SJCRH30 (cell line): ENCODE measurements at places on chromosomes 13 and 19.

DNA sequence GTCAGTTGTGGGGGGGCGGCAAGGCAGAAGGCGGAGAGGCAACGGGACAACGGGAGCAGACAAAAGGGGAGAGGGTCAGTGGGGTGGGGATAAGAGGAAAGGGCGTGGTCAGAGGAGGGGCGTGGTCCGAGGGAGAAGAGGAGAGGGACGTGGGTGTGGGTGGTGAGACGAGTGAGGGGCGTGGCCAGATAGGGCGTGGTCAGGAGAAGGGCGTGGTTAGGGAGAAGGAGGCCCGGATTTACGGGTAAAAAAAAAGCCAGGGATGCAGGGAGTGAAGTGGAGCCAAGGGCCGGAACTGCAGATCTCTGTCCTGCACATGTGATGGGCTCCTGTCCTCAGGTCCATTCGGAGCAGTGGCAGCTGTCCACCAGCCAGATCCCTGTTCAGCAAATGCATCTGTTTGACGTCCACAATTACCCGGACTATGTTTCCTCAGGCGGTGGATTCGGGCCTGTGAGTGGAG, 21.5 kb downstream of the CPT1C start:
- DNase-seq, result peak; percentile 96

GRCh38 chr19:53538378-53539109, 599 bp downstream of the ZNF331 start:
- DNase-seq, result no peak

GRCh38 chr13:40640202-40640601, 26.2 kb downstream of the FOXO1 start:
- DNase-seq, result no peak

DNA sequence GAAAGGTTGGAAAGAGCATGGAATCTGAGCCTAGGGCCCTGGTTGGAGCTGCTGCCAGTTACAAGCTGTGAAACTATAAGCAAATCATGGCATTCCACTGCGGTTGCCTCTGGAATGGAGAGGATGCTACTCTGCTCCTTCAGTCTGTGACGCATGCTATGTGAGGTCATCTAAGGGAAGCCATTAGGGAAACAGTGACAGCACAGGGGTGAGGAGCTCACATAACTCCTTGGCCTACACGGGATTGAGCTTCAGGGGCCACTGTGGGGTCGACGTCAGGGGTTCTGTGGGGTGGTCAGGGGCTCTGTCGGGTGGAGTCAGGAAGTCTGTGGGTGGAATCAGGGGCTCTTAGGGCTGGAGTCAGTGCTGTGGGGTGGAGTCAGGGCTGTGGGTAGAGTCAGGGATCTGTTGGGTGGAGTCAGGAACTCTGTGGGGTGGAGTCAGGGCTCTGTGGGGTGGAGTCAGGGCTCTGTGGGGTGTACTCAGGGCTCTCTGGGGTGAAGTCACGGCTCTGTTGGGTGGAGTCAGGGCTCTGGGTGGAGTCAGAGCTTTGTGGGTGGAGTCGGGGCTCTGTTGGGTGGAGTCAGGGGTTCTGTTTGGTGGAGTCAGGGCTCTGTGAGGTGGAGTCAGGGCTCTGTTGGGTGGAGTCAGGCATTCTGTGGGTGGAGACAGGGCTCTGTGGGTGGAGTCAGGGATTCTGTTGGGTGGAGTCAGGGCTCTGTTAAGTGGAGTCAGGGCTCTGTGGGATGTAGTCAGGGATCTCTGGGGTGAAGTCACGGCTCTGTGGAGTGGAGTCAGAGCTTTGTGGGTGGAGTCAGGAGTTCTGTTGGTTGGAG, 35.8 kb upstream of the MEDAG start:
- peak; percentile 100 for DNase-seq

- DNase-seq, result peak; percentile 97
These were observed 21.0 kb upstream of the GDF15 start for GRCh38 chr19:18364826-18365528.

DNA sequence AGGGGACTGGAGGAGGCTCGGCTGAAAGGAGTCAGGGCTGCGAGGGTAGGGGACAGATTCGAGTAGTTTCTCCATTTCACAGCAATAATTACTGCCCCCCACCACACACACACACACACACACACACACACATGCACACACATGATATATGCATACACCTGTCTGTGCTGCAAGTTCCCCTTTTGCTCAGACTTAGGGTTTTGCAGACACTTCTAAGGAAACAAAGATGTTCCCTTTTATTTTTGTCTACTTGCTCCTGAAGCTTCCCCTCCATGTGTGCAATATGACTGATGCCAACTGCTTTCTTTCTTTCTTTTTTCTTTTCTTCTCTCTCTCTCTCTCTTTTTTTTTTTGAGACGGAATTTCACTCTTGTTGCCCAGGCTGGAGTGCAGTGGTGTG, 13.4 kb downstream of the MBD3L2B start:
- DNase-seq, result no peak

DNA sequence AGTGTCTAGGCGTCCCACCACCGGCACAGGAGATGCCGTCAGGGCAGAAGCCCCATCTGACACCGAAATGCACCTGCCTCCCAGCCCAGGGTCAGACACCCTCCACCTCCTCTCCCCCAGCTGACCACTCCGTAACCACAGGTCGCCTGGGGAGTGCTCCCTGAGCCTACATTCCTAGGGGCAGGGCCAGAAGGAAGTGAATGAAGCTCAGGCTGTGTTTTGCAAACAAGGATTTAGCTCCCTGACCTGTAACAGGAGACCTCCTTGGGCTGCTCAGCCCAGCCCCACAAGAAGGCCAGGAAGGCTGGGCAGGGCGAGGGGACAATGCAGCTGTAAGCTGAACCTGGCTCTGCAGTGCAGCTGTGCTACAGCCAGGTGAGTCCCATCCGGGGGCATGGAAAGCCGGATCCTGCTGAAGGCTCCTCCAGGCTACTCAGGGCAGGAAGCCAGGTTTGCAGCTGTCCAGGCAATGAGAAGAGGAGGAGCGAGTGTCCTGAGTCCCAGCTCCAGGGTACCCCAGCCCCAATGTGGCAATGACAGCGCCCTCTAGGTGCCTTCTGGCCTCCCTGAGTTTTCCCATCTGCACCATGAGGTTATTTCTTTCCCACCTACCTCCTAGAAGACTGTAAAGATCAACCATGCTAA, 42.1 kb downstream of the RHPN2 start:
- peak; percentile 40 for DNase-seq

DNA sequence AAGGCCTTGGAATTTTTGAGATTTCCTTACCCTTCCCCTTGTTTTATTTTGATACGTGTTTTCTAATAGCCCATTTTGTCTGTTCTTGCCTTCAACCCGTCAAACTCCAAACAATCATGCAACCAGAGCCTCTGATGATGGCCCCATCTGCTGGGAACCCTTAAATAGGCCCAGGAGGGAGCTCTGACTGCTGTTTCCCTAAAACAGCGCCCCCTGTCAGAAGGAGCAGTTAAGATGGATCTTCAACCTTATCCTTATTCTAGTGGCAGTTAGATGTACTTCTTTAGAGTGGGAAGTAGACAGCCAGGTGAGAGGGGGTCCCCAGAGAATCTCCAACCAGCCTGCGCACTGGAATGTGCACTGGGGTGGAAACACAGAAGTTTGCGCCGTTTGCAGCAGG, 1031.0 kb upstream of the PCDH9 start:
- DNase-seq, result peak; percentile 19

DNA sequence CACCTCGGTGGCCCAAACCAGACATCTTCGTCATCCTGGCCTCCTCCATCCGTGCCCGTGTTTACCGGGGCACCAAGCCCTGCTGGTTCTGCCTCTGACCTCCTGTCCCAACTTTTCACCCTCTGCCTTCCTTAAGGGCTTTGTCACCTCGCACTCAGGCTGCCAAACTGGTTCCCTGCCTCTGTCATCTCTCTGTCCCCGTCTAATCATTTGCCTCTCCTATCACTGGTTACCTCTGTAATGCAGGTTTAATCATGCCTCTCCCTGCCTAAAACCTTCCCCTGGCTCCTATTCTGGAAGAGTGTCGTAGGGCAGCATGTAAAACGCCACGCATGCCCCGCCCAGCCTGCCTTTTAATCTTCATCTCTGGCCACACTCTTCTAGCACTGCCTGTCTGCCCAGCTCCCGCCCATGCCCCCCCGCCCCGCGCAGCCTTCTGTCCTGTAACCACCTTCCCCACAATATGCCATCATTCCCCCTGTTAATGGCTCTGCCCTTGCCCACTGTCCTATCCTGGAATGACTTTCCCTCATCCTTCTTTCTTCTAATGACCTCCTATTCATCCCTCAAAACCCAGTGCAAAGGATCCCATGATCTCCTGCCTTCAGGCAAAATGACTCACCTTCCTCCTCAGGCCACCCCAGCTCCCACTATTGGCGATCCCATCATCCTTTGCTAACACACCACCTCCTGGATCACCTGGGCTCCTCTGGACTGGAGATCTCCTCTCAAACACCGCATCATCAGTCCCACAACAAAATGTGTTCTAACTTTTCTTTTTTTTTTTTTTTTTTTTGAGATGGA, 66.7 kb downstream of the PEX11G start:
- DNase-seq, result no peak

- DNase-seq, result no peak
These were observed 680 bp downstream of the LIG4 start for GRCh38 chr13:108214441-108215271.

DNA sequence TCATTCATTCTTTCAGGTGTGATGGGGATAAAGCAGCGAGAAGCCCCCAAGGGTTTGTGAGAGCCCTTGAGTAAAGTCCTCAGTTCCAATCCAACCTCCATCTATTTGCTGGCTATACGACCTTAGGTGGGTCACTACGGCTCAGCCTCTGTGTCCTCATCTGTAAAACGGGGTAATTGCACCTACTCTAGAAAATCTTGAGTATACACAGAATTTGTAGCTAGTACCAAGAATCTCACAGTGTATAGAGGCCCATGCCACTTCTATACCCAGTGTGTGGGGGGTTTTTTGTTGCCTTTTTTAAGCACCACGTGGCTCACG, 406 bp upstream of the DNMT1 start:
- DNase-seq, result no peak

DNA sequence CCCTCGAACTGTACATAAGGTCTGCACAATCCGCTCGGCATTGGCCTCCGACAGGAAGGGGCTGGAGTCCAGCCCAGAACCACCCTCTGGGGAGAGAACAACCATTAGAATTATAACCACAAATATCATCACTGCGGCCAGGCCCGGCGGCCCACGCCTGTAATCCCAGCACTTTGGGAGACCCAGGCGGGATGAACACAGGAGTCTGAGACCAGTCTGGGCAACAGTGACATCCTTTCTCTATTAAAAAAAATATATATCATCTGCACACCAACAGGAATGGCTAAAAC, 11.4 kb downstream of the COQ8B start:
- DNase-seq, result no peak

DNA sequence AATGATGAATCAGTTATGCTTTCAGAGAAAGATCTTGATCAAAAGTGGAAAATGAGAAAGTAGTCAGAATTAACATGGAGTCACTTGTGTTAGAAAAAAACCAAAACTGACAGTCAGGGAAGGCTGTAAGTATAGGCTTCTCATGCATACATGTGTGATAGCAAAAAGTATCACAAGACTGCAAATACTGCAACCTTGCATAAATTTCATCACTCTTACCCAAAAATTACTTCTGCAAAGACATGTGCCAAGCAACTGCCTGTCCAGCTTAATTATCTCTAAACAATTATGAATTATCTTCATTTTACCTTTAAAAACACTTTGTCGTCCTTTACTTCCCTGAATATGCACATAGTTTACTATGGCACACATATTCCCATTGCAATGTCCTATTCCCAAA, 2466.4 kb upstream of the PCDH20 start:
- DNase-seq, result no peak

DNA sequence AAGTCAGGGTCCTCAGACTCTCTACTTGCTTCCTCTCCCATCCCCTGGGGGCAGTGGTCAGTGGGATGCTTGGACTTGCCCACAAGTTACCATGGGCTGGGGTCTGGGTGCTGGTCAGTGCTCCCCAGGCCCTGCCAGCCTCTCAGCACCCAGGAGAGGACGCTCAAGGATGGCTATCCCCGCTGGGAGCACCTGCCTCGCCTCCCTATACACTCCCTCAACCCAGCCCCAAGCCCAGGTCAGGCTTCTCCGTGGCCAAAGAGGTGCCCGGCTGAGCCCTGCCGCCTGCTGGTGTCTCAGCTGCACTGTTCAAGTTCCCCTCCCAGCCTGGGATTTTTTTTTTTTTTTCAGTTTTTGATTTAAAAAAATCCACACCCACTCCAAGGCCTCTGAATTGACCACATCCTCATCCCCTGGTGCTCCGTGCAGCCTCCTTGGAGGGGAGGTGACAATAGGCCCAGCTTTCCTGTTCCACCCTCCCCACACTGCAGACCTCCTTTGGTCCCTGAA, 10.8 kb downstream of the F2RL3 start:
- DNase-seq, result peak; percentile 39

DNA sequence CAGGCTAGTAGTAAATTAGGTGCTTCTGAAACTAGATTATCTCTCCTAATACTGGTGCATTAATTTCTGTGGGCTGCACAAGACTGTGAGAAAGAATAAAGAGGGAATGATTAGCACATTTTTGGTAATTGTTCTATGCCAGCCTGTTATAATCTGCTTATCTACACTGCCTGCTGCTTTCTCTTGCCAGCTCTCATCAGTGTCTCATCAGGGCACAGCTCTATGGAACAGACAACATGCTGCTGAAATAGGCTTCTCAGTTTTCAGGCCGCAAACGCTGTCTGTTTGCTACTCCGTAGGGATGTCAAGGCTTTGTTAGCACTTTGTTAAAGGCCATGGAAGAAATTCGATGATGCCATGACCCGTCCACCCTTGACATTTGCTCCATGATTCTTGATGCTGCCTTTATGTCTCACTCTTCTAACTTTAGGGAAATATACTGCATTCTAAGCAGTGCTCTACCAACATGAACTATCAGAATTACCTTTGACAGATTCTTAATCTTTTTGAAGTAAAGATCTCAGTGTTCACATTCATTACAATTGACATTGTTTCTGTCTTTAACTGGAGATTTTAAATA, 84.0 kb upstream of the PRR20A start:
- no peak for DNase-seq

DNA sequence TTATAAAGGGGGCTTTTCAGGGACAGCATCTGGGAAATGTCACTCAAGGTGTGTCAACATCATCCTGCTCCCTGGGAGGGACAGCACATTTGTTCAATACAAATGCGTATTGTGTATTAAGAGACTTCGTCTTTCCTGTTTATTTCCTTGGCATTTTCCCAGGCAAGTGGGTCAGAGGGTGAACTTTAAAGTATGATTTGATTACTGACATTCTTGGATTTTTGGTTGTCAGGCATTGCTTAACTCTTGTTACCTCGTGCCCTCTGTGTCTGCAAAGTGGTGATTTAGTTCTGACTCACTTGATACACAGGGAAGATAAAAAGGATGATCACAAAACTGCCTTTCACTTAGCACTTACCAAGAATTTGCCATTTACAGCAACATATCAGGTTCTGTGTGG, 292.7 kb downstream of the SUCLA2 start:
- no peak for DNase-seq
